ENCODE measurements at places on chromosomes 7 and 10. TPM values are rescaled to one million over a fixed set of nuclear protein-coding genes. Genes with fewer than 3 reads are reported as not detected.

CALU gene
- total RNA-seq: 55.0 TPM

NET1 gene
- total RNA-seq: 29.3 TPM

GRCh38 chr10:27285093-27285492 is 44.5 kb upstream of the ACBD5 start:
- DNase-seq: no peak

- DNase-seq: no peak
Observed at GRCh38 chr7:26349005-26349915, 57.6 kb downstream of the SNX10 start.

DNA sequence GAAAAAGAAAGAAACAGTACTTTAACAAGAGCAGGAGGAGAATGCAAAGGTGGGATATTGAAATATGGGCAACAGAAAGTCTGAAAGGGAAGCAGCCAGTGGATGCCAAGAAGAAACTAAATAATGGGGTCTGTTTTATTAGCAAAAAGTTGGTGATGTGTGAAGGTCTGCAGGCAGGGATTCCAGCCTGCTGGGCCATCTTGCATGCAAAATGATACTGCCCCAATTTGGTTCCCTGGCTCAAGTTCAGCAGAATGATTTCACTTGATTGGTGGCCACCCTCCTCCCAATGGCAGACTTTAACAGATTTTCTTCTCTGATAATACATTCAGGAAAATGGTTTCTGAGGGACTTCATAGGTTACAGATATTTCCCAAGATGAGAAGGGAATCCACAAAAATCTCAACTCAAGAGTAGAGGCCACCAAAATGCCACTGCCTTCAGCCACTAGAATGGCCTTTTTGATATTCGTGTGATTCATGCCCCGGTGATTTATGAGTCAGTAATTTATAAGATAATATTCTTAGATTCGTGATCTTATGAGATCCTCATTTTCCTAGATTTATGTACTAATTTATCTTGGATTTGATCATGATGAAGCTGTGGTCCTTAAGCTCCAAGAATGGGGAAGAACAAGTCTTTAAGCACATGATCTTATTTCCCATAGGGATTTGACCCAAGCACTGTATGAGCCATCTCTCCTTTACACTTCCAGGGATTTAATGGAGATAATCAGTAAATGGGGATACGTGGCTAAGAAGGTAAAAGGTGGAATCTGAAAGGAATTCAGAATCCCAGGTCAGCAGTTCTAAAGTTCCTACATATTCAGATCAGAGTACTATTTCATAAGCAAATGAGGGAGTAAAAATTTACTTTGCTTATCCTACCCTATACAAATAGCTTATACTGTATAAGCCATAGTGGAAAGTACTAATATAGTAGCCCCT is 32.3 kb upstream of the ADD3 start:
- DNase-seq: no peak

DNA sequence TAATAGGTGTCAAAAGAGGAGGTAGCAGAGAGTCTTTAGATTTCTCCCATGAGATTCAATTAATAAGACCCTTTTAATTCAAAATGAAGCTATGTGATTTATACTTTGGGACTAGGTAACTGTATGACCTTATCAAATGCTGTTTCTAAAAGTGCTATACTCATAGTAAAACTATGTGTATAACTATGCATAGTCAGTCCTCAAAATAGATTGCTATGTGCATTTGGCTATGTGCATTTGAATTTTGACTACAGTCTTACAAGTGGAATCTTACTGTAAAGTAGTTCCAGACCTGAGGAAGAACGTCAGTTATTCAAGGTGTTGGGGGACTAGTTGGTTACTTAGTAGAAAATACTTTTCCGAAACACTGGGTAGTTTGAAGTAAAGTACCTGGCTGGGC is 36.9 kb downstream of the ADD3 start:
- DNase-seq: no peak

DNA sequence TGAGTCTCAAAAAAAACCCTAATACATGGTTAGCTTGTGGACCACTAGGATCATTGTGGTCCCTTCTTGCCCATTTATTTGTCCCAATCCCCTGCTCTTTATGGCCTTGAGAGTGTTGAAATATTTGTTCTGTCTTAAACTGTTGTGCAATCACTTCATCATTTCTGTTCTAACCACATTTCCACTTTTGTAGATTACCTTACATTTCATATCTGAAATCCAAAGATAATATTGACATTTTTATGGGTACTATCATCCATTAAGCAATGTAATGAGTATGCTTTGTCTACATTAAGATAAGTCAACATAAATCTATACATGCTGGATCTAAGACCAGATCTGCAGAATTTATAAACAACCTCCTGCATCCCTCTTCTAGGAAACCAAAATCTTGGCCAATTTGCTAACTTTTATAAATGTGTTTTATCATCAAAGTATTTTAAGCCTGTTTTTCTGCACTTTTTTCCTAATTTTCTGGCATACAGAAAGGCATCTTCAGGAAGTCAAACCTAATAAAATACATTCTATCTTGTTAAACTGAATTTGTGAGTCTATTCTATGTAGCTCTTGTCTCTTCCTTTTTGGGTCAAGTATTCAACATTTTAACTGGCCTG is 359.4 kb upstream of the CELF2 start:
- no peak for DNase-seq

- no peak for DNase-seq
Observed at GRCh38 chr7:135713836-135714470, 14.0 kb downstream of the SLC13A4 start.

Measured in frontal cortex (tissue), 4 donors.